EL (cell line): ENCODE measurements at places on chromosomes 2 and 18.

- DNase-seq = no peak
These were observed 53.4 kb downstream of the SLC66A2 start for GRCh38 chr18:79897940-79898625.

DNA sequence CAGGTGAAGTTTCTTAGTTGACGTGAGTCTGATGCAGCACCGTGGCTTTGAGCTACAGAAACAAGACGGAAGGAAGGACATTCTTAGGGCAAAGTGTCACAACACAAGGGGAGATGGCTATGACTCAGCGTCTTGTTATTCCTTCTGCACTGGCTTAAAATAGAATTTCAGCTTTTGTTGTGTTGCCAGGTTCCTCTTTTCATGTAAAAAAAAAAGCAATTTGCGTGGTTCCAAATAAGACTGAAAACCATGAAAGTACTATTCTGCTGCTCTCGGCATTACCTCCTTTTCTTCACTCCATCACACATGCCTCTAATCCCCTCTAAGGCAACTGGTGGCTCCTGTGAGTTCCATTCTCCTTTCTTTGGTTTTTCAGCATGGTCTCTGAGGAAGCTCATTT, 150.1 kb downstream of the ANTXR1 start:
- peak; percentile 81 for DNase-seq

DNA sequence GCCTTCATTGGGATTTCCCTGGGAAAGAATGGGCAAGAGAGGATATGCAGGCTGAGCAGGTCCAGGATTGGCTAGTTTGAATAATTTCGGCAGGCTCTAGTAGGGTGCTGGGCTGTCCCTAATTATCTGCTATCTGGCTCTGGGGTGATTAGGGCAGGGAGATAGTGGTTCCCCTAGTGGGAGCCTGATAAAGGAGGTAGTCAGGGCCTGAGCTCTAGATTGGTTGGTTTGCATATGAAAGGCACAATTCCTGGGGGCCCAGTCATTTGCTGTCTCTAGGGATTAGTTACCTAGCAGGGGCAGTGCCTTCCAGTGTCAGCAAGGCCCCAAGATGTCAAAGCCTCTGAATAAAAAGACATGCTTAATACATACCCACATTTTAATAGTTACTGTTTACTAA, 690.1 kb upstream of the KLHL29 start:
- DNase-seq = no peak

DNA sequence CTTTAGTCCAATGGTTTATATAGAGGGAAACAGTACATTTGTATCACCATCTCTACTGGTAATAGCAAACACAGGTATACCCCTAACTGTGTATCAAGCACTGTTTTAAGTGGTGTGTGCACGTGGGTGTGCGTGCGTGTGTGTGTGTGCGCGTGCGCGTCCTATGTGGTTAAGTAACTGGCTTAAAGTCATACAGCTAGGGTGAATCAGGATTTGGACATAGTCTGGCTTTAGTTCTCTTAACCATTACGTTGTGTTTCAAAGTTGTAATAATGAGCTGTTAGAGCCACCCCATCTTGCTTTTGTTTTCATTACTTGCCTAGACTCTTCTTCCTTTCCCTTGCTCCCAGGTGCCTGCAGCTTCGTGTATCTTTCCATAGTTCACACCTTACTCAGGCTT, 2.1 kb downstream of the HADHB start:
- DNase-seq = no peak

DNA sequence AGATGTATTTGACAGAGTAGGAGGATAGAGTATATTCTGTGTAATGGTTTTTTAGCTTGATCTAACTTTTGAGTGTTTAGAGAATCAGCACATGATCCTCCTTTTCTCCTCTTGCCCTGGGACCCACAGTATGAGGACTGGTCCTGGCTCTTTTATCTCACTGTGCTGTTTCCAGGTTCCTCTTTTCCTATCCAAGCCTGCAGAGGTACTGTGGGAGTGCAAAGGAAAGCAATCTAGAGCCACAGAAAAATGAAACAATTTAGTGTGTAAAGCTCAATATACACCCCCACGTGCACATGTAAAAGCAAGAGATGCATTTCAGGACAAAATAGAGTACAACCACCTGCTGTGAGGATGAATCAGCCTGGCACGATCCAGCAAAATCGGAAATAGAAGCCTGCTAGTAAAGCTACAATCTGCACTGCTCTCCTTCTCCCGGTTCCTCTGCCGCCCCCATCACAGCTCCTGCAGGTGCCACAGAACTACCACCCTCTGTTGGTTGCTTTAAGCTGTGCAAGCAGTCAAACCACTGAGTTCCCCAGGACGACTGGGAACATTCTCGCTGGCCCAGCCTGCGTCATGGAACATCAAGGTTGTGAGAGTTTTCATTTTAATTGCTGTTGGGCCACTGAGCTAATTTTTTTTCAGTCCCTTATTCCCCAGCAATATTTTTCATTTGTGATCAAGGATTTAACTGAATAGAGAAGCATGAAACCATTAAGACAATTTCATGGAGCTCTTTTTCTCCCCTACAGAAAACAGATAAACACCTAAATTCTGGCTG, 47.8 kb upstream of the MAPRE3 start:
- peak; percentile 21 for DNase-seq

- DNase-seq = no peak
These were observed 131.4 kb downstream of the SEPTIN10 start for GRCh38 chr2:109482361-109482861.

- DNase-seq = peak; percentile 11
These were observed 124.1 kb downstream of the LNPK start for GRCh38 chr2:175877845-175878544.

DNA sequence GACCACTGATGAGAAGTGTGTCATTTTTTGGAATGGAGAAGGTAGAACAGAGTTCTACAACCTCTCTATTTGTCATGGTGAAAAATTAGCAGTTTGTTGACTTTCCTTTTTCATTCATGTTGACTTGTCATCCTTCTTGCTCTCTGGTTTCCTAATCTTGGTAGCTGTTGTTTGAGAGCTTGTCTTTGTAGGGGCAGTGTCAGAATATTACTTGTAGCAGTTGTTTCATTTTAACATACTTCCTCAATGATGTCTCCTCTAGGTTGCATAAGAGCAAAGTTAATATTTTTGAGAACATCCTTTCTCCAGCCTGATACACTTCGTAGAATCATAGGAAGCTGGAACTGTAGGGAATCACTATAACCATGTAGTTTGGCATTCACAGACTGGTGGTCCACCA, 368.2 kb upstream of the FANCL start:
- no peak for DNase-seq

DNA sequence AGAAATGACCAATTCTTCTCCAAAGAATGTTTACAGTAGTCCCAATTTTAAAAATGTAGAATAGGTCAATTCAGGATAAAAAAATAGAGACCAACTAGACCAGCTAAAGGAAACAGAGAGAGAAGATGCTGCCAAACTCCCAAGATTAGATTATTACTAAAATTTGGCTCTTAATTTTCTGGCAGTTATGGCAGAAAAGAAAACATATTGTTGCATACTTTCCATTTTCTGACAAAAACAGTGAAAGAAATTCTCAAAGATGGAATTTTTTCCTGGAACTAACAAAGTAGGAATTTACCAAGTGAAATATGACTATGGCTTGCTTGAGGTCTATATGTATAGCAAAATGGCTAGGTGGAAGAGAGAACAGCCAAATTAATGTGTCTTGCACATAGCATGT, 138.3 kb upstream of the STK17B start:
- DNase-seq = no peak

GRCh38 chr2:25043241-25043867, 1.5 kb downstream of the EFR3B start:
- DNase-seq = peak; percentile 85

- no peak for DNase-seq
These were observed 162.0 kb upstream of the STK17B start for GRCh38 chr2:196333397-196333796.

DNA sequence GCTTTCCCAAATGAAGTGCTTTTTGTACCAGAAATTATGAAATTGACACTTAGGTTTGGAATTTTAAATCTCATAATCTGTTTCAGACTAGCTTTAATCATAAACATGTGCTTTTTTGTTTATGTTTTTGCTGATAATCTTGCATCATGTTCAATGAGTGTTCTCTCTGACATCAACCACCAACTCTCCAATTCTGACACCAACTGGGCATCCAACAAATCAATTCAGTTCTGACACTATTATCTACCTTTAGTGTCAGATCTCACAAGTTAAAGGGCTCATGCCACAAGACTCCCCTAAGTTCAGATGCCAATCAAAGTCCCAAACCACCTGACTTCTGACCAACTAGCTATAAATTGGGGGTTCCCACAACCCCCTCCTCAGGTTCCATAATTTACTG, 19.6 kb downstream of the PELI1 start:
- DNase-seq = no peak

GRCh38 chr2:179017773-179018357, 32.1 kb downstream of the CCDC141 start:
- DNase-seq = no peak

GRCh38 chr2:124647245-124647644, 622.2 kb downstream of the CNTNAP5 start:
- DNase-seq = no peak

- DNase-seq = no peak
These were observed 69.0 kb upstream of the ASAP2 start for GRCh38 chr2:9137379-9138150.

- DNase-seq = no peak
These were observed 55.0 kb downstream of the SCN7A start for GRCh38 chr2:166439078-166439477.

DNA sequence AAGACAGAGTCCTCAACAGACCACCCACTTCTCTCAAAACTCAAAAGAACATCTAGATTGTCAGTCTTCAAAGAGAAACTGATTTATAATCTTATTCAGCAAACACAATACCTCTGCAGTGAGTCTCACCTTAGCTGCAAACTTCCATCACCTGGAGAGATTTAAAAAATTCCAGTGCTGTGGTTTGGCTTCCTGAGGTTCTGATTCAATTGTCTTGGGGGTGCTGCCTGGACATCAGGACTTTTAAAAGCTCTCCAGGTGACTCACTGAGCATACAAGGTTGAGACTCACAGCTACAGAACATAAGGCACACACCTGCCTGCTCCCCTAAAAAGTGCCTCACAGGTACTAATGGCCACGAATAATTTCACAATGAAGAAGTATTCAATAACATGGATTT, 40.3 kb downstream of the RNF152 start:
- peak; percentile 13 for DNase-seq

GRCh38 chr2:207662203-207662602, 37.0 kb upstream of the METTL21A start:
- DNase-seq = no peak

DNA sequence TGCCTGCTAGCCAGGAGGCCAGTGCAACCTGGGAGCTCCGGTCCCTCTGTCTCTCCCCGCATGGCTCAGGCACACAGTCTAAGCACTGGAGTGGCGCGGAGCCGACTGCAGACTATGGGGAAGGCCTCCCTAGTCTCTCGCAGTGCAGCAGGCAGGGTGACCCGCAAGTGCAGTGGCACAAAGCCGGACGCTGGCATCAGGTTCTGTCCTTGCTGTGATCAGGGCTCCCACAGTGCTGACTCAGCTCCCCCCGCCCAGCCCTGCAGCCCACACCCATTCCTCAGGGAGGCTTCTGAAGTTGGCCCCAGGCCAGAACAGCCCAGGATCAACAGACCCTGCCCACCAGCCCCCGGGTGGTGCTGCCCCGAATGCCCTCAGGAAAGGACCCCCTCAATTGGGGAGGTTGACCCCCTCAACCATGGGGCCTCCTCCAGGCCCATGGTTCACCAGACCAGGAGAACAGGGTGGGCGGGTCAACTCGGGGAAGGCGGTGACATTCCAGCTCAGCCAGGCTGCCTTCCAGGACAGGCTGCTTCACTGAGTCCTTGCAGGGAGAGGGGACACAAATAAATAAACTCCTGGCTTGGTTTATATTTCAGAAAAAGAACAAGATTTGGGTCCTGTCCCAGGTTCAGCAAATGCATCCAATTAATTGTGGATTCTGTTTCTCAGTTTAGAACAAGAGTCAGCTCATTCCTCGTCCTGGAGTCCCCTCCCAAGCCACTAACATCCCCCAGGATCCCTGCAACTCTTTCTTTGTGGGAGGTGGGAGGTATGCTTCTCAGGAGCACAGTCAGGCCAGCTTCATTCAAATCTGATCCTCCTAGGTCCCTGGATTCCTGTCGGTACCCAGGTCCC, 12.2 kb downstream of the BIN1 start:
- no peak for DNase-seq

DNA sequence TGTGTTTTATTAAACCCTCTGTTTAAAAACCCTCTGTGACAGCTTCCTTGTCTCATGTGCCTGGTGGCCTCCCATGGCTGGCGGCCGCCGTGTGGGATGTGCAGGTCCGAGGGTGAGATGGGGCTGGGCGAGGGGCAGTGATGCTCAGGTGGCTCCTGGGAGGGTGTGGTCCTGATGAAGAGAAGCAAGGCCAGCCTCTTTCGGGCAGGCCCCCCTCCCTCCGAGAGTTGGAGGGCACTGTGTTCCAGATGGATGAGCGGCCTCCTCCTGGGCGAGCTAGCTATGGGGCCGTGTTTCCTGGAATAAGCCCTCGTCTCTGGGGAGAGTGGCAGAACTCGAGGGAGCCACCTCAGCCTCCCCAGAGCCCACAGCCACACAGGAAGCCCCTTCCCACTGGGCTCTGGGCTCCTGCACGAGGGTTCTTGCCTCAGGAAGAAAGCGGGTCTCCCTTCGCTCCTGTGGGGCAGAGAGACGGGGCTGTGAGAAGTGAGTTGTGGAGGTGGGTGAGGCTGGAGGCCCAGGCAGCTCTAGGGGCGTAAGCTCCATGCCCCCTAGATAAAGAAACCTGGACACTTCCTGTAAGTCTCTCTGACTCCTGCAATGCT, 72.1 kb downstream of the ASB1 start:
- no peak for DNase-seq

GRCh38 chr2:170122883-170123547, 54.9 kb upstream of the MYO3B start:
- peak; percentile 36 for DNase-seq

GRCh38 chr18:63091671-63092364, 227.8 kb downstream of the BCL2 start:
- no peak for DNase-seq

GRCh38 chr18:56393870-56394269, 244.5 kb downstream of the TXNL1 start:
- DNase-seq = no peak
